NCI-H2081 (cell line): ENCODE measurements at places on chromosomes 6 and 20.

- DNase-seq = no peak
These were observed 18.7 kb upstream of the PRIM2 start for GRCh38 chr6:57298741-57299140.

GRCh38 chr20:16566080-16566479 is 7.2 kb downstream of the KIF16B start:
- no peak for DNase-seq

- DNase-seq = no peak
These were observed 147.2 kb upstream of the HMGCLL1 start for GRCh38 chr6:55726144-55726543.

DNA sequence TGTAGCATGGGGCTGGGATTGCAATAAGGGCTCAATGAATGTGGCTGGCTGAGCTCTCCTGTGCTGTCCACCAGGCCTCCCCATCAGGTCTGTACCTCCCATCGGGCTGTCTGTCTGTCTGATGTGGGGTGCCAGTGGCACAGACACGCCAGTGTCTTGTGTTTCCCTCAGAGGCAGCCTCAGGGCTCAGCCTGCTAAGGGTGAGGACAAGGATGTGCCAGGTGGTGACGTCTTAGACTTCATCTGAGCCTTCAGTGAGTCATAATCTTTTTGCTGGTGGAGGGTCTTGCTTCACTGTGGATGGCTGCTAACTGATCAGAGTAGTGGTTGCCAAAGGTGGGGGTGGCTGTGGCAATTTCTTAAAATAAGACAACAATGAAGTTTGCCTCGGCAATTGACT is 194.7 kb downstream of the NRN1 start:
- DNase-seq = no peak

- no peak for DNase-seq
These were observed 128.3 kb downstream of the UTRN start for GRCh38 chr6:144413418-144413817.

- DNase-seq = no peak
These were observed 3.8 kb downstream of the CEBPB start for GRCh38 chr20:50194422-50194830.

- no peak for DNase-seq
These were observed 171.3 kb downstream of the ANKRD60 start for GRCh38 chr20:58056921-58057686.

DNA sequence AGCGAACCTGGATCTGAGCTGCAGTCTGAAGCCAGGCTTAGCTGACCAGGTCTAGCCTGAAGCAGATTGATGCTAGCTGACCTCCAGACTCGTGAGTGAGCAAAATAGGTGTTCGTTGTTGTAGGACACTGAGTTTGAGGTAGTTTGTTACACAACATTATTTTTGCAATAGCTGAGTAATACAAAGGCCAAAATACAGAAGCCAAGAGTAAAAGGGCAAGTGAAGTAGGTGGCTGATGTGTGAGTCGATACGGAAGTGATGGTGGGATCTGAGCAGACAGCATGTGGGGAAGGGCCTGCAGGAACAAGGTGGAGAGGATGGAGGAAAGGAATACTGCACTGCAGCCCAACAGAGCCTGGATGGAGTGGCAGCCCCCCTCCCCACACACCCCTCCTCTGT is 8.5 kb upstream of the SPATS1 start:
- no peak for DNase-seq

GRCh38 chr20:21159658-21160380 is 33.9 kb downstream of the KIZ start:
- no peak for DNase-seq

GRCh38 chr6:125779924-125780539 is 10.7 kb upstream of the NCOA7 start:
- peak; percentile 83 for DNase-seq

GRCh38 chr6:90368001-90368400 is 71.4 kb upstream of the BACH2 start:
- no peak for DNase-seq

DNA sequence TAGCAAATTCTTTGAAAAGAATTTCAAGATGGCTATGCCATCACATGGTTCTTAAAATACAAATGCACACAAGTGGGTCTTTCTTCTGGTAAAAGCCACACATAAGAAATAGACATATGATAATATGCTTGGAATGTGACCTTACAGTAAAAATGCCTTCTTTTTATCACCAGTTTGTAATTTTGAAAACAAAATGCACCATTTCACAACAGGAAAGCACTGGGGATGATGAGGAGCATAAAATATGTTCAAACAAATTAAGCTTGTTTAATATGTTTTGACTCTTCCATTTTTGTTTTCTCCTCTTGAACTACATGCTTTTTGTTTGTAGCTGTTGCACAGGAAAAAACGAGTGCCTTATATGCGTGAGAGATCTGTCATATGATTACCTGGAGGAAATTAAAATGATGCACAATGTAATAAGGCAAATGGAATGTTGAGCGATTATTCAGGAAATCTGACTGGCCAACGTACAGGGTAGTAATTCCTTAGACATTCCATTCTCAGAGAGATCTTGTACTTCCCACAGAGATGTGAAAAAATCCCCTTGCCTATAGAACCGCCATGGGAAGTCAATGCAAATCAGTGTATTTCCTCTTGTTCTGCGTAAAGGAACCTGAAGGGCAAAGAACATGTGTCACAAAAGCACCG is 911.6 kb downstream of the TFAP2A start:
- DNase-seq = peak; percentile 59

- DNase-seq = no peak
These were observed 23.1 kb downstream of the PABPC1L start for GRCh38 chr20:44932916-44933315.

GRCh38 chr6:157937318-157937717 is 44.3 kb upstream of the SYNJ2 start:
- no peak for DNase-seq

GRCh38 chr6:130827247-130828149 is at the start of gene SMLR1:
Gene SMLR1 (plus strand): TSS chr6:130827406. CDS start chr6:130827414, 8 bp downstream.
- DNase-seq = no peak

DNA sequence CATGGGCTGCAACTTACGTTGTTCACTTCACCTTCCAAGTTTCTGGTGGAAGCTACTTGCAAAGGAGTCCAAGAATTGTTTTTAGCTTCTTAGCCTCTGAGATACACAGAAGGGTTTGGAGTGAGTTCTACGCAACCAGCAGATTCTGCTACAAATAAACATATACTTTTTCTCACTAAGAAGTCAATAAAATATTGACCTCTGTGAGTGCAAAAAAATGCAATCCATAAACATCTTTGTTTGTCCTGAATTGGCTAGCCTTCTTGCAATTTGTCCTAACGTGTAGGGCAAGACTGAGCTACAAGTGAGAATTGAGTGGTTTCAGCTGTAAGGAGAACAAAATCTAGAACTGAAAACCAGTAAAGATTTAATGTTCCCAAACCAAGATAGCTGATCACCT is 26.2 kb upstream of the E2F3 start:
- DNase-seq = no peak

- DNase-seq = no peak
These were observed 32.4 kb downstream of the RALGAPB start for GRCh38 chr20:38505091-38505455.

GRCh38 chr20:19205981-19206396 is 6.5 kb upstream of the SLC24A3 start:
- peak; percentile 53 for DNase-seq

DNA sequence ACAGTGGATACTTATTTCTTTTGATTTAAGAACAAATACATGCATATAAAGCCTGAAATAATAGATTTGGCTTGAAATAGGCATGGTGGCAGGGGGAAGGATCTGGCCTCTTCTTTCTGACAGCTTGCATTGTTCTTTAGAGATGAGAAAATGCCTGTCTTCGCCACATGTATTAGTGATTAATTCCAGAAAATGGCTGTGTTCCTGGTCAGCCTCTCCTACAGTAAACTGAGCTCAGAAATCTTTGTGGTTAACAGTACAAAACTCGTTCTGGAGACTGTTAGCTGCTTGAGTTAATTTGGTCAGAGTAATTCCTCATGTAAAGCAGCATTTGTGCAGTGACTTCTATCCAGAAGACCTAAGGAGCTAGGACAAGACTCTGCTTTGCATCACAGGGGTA is 151.5 kb downstream of the EYA4 start:
- no peak for DNase-seq

DNA sequence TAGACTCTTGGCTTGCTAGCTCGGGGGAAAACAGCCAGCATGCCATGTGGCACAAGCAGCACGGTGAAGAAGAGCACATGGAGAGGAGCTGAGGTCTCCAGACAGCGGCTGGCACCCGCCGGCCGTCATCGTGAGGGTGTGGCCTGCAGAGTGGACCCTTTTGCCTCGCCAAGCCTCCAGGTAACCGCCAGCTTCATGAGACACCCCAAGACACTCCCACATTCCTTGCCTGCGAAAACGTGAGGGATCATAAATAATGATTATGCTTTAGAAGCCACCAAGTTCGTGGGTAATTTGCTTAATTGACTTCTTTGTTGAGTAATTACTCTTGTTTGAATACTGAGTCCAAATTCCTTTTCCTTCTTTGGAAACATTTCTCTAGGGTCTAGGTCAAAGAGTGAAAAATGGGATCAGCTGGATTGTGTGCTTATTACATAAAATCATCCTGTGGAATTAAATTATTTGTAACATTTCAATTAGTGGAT is 23.2 kb downstream of the FAM50B start:
- no peak for DNase-seq

- DNase-seq = no peak
These were observed 168.6 kb downstream of the NFATC2 start for GRCh38 chr20:51373713-51374455.

- DNase-seq = no peak
These were observed 289.1 kb upstream of the MANEA start for GRCh38 chr6:95288251-95288650.

- no peak for DNase-seq
These were observed 19.1 kb upstream of the IRF4 start for GRCh38 chr6:372336-372911.

- no peak for DNase-seq
These were observed 411.0 kb downstream of the C6orf118 start for GRCh38 chr6:164898412-164898811.

- no peak for DNase-seq
These were observed 3.9 kb downstream of the HMGA1 start for GRCh38 chr6:34240329-34241248.

DNA sequence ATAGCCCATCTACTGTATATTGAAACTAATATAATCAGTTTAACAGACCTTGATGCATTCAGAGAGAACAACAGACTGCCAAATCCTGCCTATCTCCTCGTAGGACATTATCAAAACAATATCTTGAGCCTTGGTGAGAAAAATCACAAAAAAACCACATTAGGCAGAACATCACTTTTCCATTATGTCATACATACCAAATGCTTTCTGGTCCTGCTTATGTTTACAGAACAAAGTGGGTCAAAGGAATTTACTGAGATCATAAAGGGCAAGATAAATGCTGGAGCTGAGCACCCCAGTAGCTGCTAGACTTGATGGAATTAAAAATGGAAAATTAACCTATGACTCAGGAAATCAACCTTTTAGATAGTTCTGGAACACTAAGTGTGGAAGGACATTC is 195.3 kb upstream of the KCNK16 start:
- DNase-seq = no peak

DNA sequence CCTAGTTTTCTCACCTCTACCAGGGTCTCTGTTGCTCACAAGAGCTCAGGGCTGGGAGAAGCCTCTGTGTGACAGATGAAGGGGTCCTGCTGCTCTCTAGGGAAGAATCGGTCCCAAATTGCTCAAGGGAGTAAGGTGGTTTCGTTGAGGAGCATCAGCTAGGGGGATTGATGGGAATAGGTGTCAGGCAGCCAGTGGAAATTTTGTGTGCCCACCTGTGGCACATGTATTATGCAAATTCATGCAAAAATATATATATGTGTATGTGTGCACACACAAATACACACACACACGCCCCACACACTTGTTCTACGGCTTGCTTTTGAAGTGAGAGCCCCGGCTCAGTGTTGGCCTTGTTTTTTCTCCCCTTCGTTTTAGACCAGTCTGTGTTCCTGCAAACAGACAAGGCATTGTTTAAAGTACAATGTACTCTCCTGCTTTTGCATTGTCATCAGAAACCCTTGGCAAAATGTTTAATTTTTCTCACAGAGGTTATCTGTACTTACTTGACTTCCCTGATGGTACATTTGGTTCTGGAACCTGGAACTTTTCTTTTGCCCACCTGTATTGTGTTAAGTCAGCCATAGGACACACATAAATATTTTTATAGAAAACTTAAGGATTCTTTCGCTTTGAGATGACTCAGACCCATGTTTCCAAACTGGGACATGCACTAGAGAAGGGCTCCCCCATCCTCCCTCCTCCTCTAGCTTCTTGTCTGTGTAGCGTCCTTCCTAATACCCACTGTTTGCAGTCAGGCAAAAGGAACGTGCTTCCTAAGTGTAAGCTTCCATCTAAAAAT is 26.7 kb downstream of the FOXO3 start:
- DNase-seq = no peak

DNA sequence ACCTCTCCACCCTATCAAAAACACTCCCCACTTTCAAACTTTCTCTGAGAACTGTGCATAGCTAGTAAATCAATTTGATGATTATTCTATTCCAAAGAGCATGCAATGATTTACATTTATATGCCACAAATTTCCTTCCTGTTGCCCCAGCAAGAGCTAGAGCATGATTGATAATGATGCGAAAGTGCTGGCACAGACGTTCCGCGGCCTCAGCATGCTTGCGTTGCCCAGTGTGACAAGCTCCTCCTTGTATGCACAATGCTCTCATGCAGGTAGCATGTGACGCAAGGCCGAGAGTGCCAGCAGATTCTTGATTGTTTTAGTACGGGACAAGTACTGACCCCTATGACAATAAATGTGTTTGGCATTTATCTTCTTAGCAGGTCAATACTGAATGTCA is 696.3 kb upstream of the SLC35B3 start:
- DNase-seq = peak; percentile 87

DNA sequence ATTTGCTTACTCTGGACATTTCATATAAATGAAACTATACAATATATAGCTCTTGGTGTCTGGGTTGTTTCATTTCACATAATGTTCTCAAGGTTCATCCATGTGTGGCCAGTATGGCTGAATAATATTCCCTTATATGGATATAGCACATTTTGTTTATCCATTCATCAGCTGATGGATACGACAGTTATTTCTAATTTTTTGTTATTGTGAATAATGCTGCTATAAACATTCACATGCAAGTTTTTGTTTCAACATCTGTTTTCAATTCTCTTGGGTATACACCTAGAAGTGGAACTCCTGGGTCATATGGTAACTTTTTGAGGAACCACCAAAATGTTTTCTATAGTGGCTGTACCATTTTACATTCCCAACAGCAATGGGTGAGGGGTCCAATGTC is 101.1 kb downstream of the CDK19 start:
- no peak for DNase-seq

GRCh38 chr6:45681860-45682511 is 304.3 kb upstream of the SUPT3H start:
- DNase-seq = no peak

GRCh38 chr20:2022163-2022562 is 28.3 kb upstream of the PDYN start:
- DNase-seq = peak; percentile 5

DNA sequence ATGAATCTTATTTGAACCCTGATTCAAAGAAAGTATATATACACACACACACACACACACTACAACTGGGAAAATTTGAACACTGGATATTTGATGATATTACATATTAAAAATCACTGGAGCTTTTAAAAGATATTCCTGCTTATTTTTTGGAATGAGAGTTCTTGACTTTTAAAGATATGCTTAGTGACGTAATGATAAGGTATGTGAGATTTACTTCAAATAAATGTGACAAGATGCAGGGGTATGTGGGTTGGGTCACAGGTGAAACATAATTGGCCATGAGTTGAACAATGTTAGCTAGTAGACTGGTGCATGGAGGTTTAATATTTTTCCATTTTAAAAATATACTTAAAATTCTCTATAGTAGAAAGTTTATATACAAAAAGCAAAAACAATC is 258.6 kb downstream of the CBLN4 start:
- DNase-seq = no peak

- no peak for DNase-seq
These were observed 76.5 kb downstream of the PHACTR3 start for GRCh38 chr20:59680852-59681251.
